ENCODE measurements at places on chromosomes 1 and 21.

GRCh38 chr1:76548513-76549100 is 318.7 kb upstream of the ST6GALNAC5 start:
- DNase-seq = no peak

DNA sequence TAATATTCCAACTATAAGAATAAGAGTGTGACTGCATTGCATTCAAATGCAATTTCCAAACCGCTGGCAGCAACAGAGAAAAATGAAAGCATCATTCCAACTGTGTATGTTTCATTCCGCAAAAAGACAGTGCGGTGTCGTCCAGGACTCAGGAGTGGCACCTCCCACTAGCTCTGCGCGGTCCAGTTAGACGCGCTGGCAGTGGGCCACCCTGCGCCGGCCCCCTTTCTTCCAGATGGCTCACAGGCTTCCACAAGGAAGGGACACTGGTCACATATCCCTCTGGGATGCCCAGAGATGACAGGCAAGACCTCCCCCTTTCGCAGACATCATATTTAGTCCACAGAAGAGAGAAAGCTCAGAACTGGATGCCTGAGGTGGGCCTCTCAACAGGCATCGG is 11.9 kb downstream of the WRAP73 start:
- DNase-seq = no peak

DNA sequence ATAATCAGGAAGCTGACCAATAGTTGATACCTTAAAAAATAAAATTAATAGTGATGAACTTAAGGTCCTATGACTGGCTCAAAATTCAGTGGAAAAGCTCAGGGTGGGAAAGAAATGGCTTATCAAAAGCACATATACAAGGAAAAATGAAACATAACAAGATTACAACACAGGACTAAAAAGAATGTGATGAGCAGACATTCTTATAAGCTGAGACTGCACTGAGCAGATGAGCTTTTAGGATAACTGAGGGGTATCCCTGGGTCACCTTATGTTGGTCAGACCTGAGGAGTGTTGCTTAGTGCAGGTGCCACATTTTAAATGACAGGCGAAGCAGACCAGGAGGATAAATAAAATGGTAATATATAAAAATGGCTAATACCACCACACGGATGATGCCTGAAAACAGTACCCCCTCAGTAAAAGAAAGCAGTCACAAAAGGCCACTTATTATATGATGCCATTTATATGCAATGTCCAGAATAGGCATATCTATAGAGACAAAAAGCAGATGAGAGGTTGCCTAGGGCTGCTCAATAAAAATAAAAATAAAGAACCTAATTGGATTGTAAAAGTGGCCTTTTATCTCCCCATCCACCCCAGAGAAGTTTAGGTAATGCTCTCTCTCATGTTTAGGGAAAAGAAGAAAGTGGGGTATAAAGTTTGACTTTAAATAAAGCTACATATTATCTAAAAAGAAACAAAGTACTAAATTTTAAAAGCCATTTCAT is 163.9 kb downstream of the SLC45A1 start:
- no peak for DNase-seq

- no peak for DNase-seq
These were observed 3.0 kb downstream of the TIAM1 start for GRCh38 chr21:31340942-31341487.

GRCh38 chr1:55329808-55330432 is 114.8 kb upstream of the USP24 start:
- no peak for DNase-seq

GRCh38 chr1:202101184-202101583 is 21.5 kb upstream of the GPR37L1 start:
- no peak for DNase-seq

DNA sequence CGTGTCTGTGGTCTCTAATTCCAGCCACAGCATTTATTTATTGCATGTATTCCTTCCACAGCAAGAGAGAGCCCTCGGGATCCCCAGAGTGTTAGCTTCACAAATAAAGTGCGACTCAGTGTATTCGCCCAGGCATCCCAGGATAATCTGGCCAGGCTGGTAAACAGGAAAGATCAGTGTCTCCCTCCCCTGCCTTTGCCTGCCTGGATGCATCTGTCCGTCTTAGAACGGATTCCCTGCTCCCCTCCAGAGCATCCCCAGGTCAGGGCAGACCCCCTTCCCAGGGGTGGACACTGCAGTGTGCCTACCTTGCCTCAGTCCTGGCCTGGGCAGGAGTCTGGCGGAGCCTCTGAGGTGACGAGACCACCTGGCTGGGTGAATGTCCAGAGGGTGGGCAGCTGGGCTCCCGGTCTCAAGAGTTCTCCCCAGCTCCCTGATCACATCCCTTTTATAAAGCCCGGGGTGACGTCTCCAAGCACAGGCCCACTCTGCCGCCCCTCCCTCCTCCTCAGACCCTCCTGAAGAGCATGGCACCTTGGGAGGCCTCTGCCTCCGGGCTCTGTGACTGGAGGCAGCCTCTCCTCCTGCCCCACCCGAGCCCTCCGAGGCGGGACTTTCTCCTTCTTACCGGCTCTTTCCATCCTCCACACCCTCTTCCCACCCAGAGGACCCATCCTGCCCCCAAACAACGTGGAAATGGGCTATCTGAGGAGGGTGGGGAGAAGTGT is at the start of gene KISS1:
Gene KISS1, minus strand, starts transcription at position 424 of the 728 bp plus-strand sequence. CDS start 3,615 bp downstream, outside the sequence.
- DNase-seq = no peak

DNA sequence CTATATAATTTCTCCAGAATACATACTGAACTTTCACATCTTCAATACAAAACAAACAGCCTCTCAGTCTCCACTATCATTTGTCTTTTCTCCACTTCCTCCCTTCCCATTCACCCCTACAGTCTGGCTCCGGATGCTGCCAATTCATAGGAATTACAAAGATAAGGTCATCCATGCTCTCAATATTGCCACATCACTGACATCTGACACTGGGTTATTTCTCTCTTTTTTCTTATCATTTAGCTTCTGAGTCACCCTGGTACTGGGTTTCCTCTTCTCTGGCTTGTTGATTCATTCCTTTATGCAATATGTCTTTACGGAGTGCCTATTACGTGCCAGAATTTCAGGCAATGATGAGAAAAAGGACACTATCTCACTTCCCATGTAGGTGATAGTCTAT is 3.1 kb upstream of the SH3BP5L start:
- DNase-seq = no peak

DNA sequence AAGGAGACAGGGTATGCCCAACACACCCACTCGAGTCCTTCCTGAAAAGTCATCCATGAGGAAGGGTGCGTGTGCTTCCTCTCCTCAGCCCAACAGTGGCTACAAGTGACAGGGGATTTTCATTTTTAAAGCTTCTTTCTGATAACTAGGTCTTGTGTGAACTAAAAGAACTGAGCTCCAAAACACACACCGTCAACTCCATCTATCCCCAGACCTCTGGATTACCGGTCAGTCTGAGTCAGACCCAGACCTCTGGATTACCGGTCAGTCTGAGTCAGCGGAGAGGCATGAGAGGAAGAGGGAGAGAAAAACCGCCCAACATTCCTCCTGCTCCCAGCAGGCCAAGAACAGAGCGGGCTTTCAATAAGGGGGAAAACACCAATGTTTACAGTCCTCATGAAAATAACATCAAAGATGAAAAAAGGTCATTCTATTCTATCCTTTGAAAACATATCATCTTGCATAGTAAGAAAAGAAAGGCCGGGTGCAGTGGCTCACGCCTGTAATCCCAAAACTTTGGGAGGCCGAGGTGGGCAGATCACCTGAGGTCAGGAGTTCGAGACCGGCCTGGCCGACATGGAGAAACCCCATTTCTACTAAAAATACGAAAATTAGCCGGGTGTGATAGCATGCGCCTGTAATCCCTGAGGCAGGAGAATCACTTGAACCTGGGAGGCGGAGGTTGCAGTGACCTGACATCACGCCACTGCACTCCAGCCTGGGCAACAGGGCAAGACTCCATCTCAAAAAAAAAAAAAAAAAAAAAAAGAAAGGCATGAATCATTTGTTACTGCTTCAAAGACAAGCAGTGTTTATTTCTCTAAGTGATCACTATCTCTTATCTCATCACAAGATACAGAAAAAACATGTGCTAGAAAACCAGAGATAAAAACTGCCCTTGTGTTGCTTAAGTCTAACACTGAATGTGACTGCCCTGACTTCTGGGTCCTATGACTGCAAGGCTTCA is 3.4 kb downstream of the PTTG1IP start:
- peak; percentile 84 for DNase-seq

GRCh38 chr1:116020668-116021272 is 44.5 kb downstream of the SLC22A15 start:
- DNase-seq = no peak

- DNase-seq = no peak
These were observed 402 bp upstream of the OSBPL9 start for GRCh38 chr1:51616490-51616889.

GRCh38 chr1:9615316-9616063 is 26.8 kb downstream of the TMEM201 start:
- peak; percentile 13 for DNase-seq

DNA sequence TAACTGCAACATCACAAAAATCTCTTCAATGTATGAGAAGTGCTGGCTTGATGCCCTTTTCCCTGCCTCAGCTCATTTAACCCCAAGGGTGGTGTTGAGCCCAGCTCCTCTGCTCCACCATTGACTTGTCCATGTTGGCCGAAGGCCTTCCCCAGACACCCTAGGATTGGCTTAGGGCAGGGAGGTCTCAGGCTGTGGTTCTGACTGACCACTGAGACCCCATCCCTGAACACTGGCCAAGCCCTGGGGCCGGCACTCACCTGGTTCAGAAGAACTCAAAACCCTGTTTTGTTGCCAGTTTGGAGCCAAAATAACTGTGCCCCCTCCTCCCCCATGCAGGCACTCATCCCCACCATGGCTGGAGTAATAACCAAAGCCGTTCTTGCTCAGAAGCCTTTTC is 38.6 kb downstream of the NENF start:
- DNase-seq = no peak

DNA sequence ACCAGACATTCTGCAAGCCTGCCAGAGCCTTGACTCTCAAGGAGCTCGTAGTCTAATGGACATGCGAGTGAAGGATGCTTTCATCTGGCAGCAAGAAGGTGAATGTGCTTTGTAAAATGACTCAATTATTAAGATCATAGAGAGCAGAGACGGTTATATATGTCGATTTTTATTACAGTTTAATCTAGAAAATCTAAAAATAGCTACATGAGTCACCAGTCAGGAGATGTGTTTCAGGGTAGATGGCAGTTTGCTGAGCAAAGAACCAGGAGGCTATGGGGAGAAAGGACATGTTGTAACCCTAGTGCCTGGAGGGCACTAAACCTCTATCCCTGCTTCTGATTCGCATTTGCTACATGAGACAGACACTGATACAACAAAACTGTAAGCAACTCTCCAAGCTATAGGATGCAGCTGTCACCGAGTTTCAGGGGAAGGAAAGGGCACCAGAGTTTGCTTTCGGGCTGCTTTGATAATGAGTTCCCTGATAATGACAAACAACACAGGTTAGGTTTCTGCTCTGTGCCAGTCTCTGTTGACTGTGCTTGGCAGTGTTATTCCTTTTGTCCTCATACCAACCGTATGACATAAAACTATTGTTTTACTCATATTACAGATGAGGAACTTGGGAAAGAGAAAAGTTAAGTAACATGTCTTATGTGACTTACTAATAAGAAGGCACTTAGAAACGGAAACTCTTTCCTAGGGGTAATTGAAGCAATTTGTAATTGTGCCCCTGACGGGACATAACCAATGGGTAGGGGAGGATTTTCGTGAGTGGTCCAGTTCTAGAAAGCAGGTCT is 43.2 kb downstream of the C1orf198 start:
- peak; percentile 46 for DNase-seq

DNA sequence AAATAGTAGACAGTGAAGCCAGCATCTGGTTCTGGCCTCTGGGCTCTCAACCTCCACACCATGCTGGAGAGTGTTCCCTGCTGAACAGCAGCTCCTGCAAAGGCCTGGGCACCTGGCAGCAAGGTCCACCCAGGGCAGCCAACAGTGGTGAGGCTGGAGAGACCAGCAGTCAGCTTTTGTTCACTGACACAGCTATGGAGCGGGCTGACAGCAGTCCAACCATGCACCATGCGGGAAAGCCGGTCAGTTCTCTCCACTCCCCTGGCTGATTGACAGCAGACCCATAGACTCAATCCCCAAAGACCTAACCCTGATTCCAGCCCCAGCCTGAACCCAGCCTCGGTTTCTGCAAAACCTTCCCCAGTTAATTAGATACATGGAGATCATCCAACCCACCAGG is 49.0 kb downstream of the KLHDC7A start:
- DNase-seq = no peak

DNA sequence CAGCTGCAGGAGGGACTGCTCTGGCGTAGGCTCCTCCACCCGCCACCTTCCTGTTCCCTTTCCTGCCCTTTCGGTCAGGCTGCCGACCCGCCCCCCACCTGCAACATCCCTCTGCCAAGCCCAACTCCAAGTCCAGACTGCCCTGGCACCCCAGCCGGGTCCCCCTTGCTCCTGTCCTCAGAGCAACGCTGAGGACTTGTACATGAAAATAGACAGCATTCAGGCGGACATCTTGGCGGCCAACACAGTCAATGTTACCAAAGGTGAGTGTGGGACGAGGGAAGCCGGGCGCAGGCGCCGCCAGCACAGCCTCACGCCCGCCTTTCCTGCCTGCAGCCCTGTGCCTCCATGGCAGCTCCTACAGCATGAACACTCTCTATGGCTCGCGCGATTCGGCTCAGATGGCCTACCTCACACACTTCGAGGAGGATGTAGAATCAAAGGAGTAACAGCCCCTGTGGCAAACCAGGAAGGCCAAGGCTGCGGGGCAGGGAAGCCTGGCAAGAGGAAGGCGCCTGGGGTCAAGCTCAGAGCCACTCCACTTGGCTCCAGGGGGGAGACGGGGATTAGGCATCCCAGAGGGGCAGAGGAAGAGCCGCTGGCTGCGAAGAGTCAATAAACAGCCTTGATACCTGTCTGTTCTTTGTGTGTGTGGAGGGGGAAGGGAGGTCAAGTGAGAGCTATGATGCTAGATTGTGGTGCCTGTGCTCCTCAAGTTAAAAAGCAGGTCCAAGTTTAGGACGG is 5.8 kb downstream of the RNU5D-1 start:
- no peak for DNase-seq

DNA sequence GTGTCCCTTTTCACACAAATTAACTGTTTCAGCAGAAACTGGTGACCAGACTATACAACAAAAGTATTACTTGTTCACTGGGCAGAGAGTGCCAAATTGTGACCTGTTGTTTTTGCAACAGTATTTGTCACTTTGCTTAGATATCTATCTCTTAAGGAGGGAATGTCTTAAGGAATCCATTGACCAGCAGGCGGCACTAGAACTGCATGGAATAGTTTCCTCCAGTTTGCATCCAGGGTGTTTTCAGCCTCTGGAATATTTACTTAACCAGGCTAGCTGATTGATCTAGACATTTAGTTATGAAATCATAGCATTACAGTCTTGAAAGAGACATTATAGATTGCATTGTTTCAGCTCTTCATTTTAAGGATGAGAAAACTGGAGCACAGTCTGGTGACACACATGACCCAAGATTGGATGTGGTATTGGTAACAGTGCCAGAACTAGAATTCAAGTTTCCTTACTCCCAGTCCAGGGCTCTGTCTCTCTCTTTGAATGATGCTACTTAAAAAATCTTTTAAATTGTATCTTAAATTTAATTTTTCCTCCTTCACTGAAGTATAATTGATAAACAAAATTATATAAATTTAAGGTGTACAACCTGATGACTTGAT is 16.9 kb downstream of the RPTN start:
- DNase-seq = no peak
